ENCODE measurements at places on chromosomes 16 and 17. TPM values are rescaled to one million over a fixed set of nuclear protein-coding genes. Genes with fewer than 3 reads are reported as not detected.

DNA sequence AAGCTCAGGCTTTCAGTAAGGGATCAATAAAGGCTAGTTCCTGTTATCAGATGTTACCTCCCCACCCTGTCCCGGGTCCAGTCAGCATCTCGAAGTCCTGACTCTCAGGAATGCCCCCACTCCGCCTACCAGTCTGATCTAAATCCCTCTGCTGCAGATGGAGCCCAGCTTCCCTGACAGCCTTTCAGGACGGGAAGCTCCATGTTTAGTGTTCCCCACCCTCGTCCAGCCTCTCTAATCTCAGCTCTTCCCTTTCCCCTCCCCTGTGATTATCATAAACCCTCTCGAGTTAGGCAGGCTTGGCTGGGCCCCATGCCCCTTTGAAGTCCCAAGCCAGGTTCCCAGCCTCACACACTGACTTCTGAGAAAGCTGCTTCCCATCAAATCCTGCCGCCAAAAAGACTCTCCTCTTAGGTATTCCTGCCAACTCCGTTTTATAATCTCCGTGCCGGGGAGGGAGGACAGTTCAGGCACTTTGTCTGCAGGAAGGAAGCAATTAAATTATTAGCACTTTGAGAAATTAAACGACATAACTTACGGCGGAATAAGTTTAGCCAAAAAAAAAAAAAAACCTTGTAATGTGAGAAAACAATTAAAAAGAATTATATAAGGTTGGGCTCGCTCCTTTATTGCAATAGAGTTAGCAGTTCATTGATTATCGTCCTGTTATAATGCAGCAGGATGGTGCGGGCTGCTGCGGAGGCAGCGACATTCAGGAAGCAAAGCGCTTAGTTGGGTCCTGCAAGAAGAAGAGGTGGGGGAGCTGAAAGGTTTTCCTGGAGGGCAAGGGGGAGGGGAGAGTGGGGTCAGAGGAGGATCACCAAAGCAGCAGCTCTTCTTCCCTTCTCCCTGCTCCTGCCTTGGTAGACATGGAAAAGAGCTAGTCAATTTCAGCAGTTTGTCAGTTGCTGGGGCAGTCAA lies 16.8 kb upstream of the ETV4 start:
- no peak for DNase-seq

GRCh38 chr16:28901862-28902261 lies 23.2 kb downstream of the RABEP2 start:
- no peak for DNase-seq

DNA sequence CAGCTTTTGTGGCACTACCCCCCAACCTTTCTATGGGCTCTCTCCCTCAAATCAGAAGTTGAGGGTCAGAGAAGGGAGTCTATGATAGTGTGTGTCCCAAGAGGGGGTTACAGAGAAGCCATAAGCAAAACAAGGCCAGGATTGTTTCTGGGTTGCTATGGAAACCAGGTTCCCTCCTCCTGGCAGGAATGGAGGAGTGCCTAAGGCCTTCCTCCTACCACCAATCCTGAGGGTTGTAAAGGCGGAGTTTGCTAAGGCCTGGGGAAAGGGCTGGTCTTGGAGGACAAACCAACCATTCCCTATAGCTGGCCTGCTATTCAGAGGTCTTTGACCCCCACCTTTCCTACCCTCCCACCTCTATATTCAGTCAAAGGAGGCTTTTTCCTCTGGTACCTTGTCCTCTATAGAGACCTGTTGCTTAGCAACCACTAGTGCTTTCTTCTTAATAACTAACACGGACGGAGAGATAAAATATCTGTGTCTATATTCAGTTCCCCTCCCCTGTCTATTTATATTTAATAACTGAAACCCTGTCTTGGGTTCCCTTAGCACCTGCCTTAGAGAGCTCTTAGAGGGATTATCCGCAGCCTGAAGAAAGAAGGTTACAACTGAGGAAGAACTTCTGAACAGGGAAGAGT lies 43.4 kb downstream of the NEUROD2 start:
- DNase-seq = no peak

- no peak for DNase-seq
Measured at GRCh38 chr16:22635801-22636200, 125.1 kb downstream of the NPIPB5 start.

DNA sequence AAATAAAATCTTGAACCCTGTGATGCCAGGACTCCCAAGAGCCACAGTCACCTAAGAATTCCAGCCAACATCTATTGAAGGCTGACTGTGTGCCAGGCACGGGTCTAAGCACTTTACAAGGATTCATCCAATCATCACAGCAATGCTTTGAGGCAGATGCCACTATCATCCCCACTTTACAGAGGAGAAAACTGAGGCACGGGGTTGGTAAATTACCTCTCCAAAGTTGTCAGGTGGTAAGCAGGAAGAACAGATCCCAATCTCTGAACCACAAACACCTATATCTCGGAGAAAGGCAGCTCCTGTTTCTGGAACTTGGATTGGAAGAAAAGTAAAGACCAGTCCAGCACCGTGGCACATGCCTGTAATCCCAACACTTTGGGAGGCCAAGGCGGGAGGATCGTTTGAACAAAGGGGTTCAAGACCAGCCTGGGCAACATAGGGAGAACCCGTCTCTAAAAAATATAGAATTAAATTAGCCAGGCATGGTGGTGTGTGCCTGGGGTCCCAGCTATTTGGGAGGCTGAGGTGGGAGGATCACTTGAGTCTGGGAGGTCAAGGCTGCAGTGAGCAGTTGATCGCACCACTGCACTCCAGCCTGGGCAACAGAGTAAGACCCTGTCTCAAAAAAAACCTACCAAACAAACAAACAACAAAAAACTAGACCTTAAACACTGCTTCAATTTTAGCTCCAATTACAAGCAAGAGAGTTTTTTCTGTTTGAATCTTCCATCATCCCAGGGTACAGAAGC lies 60.7 kb upstream of the SIAH1 start:
- no peak for DNase-seq

- DNase-seq = no peak
Measured at GRCh38 chr16:70429888-70430666, 8.8 kb downstream of the ST3GAL2 start.

MYH1 gene
- total RNA-seq = not detected

HOXB7 gene
- total RNA-seq = 22.4 TPM

ARL16 gene
- total RNA-seq = 31.1 TPM

EPN3 gene
- not detected for total RNA-seq
